Effector memory CD8-positive, alpha-beta T cell (primary cell): ENCODE measurements at places on chromosomes 16 and 17.
A peak's percentile ranks its signal among the peaks of the same experiment; 100 is the strongest.

- DNase-seq: no peak
These were observed 152.0 kb upstream of the HS3ST3A1 start for GRCh38 chr17:13753771-13754170.

- peak; percentile 30 for DNase-seq
These were observed 41.8 kb upstream of the SEC14L1 start for GRCh38 chr17:77098884-77099545.

- DNase-seq: no peak
These were observed 30.1 kb upstream of the GAA start for GRCh38 chr17:80071116-80071841.

DNA sequence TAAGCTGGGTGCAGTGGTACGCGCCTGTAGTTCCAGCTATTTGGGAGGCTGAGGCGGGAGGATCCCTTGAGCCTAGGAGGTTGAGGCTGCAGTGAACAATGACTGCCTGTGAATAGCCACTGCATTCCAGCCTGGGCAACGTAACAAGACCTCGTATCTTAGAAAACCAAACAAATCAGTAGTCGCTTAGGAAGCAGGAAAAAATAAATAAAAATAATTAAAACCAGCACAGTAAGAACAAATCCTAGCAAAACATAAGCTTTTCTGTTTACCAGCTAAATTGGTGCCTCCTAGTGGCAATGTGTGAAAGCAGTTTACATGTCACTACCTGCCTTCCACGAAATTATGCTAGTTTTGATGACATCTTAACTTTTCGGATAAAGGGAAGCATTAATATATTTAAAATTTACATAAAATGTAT lies 1.3 kb downstream of the ARMC5 start:
- DNase-seq: no peak

GRCh38 chr16:65936096-65936495 lies 430.4 kb upstream of the CDH5 start:
- DNase-seq: no peak

DNA sequence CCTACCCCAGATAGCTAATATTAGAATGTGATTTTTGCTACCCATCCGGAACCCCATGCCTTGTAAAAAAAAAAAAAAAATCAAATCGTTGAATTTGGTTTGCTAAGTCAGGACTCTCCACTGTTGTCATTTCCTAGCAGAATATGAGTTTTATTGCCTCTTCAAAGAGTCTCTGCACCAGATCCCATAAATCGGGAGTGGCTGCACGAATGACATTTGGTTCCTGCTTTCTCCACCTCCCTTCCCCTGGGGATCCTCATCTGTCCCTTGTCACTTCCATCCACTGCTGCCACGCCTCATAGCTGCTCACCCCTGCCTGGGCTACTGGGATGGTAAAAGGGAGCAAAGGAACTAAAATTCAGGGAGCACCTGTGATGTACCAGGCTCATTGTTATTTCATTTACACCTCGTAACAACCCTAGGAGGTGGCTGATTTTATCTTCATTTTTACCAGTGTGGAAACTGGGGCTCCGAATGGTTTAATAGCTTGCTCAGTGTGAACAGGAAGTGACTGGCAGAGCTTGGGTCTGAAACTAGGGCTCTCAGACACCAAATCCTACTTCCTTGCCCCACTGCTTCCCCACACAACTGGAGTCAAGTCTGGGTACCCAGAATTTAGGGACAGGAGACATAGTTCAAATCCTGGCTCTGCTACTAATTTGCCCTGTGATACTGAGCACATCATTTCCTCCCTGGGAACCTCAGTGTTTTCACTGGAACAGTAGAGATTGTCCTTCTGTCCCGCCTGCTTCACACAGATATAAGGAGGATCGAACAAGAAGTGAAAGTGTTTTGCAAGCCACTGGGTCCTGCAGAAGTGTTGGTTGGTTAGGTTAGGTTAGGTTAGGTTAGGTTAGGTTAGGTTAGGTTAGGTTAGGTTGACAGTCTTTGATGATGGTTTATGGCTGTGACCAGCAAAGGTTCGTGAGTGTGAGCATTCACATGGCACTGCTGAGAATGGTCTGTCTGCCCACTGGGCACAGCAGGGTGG lies 585 bp upstream of the KRT36 start:
- no peak for DNase-seq

DNA sequence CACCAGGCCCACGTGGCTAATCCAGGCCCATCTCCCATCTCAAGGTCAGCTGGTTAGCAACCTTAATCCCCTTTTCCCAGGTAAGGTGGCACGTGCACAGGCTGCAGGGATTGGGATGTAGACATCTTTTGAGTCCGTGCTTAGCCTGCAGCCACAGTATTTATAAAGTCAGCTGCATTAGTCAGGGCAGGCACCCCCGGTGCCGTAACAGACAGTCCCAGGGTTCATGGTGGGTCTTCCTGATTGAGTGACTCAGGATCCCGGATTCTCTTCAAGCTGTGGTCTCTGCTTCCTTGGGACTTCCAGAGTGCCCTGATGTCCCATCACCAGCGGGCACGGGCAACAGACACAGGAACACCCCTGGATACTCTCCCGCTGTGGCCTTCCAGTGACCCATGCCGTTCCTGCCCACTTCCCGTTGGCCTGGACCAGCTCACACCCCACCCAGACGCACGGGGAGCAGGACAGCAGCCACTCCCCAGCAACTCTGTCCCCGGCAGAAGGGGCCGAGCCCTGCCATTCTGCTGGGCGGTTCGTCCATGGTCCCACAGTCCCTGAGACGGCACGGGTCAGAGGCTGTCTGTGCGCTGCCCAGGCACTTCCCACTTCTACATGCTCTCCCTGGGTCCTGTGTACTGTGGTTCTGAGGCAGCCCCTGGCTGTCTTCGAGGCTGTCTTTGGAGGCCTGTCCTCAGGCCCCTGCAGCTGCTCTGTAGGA lies 248.6 kb upstream of the GSE1 start:
- DNase-seq: no peak
